Prostate gland (tissue), 2 donors: ENCODE measurements at places on chromosomes 4 and X. TPM values are rescaled to one million over a fixed set of nuclear protein-coding genes. Genes with fewer than 3 reads are reported as not detected.

DNA sequence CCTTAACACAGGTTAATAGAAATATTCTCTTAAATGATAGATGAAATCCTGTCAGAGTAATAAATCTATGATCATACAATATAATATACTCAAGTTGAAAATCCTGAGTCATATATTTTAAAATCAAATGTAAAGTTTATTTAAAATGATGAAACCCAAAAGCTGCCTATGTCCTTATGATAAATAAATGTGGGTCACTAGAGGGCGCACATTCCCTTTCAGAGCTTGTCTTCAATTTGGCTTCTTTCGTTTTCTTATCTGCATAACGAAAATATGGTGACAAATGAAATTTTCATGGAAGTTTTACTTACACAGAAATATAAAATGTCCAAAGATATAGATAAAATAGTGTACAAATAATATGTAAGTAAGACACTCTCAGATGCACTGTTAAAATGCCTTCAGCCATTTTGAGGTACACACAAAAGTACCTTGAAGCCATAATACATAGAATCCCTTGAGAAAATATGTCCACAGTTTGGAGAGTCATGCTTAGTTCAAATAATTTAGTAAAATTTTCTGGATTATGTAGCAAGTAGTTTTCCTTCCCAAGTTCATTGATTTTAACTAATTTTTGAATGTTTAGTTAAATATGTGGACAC lies 680.4 kb downstream of the DMD start:
- peak; percentile 7 for DNase-seq

DNA sequence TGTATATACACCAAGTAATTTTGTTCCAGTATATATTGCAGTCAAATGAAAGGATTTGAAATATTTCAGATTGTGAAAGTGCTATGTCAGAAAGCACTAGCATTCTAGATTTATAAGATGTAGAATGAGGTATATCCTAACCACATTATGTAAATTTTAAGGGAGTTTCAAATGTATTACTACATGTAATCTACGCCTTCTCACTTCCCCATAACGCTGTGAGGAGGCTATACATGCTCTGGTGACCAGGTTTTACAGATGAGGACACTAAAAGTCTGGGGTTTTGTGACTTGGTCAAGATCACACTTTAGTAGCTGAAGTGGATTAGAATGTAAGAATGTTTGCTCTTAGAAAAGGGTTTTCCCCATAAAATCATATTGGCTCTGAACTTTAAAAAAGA lies 8.1 kb downstream of the ENPEP start:
- DNase-seq = no peak

GRCh38 chr4:25970226-25970675 lies 56.2 kb downstream of the SMIM20 start:
- DNase-seq = no peak

GRCh38 chr4:87002682-87003043 lies 67.9 kb downstream of the AFF1 start:
- DNase-seq = no peak

DNA sequence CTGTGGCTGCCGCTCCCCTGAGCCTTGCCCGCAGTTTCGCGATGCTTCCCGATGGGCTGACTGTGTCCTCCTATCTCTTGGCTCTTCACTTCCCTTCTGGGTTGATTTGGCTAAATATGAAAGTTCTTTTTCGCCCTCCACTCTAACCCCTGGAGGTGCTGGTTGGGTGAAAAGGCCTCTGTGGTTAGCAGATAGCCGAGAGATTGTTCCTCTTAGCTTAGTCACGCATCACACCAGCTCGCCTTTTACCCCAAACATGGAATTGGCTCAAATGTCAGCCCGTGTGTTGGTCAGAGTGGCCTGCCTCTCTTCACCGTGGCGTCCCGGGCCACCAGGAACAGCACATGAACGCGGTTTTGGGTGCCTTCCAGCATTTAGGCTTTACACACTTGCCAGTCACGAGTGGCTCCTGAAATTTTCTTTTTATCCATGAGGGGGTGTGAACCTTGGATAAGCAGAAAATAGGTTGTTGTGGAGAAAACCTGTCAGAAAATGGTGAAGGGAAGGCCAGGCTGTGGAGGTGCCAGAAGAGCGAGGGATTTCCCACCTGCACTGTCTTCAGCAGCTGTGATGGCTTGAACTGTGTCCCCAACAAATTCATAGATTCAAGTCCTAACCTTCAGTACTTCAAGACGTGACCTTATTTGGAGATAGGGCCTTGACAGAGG lies 8.9 kb downstream of the CLCN4 start:
- DNase-seq = no peak

- DNase-seq = peak; percentile 62
Measured at GRCh38 chr4:169634975-169635374, 14.6 kb downstream of the CLCN3 start.

GRCh38 chr4:54539500-54540029 lies 118.2 kb upstream of the KIT start:
- DNase-seq = no peak

DNA sequence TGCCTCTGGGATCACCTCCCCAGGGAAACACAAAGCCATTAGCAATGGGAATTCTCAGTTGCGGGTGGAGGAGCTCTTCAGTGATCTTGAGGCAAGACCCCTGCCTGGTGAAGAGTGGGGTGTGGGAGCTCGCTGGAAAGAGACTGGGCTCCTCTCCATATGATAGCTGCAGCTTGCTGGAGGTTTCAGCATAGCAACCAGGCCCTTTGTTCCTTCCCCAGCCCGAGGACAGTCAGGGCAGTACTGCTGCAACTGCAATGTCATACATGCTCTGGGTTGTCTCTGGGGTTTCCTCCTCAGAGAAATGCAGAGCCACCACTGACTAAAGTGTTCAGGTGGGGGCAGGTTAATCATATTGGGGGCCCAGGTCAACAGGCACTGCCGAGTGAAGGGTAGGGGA lies 81.3 kb downstream of the ARHGAP24 start:
- DNase-seq = no peak

GRCh38 chr4:185774845-185775680 lies 36.9 kb downstream of the SORBS2 start:
- DNase-seq = no peak

DNA sequence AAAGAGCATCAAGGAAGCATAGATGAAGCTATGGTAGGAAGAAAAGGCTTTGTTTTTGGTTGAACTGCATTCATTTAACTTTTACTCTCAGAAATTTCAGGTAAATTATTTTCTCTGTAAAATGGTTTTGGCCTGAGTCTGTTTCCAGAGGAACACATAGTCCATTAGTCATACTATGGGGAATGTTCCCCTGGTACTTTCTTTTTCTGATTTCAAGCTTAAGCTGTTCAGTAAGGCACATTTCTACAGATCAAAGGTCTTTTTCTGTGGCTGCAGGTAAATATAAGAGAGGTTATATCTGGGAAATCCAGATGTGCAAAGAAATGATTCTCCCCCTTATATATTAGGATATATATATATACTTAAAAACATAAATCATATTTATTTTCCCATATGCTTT lies 1744.4 kb upstream of the ADGRL3 start:
- DNase-seq = no peak

DNA sequence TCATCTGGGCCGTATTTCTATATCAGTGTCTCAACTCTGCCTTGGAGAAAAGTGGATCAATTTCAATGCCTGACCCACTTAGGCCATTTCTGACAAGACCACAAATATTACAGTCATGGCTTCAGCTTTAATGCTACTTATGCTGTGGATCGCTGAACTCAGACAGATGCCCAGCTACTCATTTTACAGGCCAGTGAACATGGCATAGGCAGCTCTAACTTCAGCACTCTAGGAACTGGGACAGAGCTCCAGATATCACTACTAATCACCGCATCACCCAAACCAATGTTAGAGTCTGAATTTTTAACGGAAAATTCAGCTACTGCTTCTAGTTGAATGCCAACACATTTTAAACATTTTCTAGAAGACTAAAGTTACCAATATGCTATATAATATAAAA lies 809.6 kb upstream of the FRG1 start:
- DNase-seq = no peak

- DNase-seq = no peak
Measured at GRCh38 chr4:14333616-14334015, 668.7 kb upstream of the CPEB2 start.

DNA sequence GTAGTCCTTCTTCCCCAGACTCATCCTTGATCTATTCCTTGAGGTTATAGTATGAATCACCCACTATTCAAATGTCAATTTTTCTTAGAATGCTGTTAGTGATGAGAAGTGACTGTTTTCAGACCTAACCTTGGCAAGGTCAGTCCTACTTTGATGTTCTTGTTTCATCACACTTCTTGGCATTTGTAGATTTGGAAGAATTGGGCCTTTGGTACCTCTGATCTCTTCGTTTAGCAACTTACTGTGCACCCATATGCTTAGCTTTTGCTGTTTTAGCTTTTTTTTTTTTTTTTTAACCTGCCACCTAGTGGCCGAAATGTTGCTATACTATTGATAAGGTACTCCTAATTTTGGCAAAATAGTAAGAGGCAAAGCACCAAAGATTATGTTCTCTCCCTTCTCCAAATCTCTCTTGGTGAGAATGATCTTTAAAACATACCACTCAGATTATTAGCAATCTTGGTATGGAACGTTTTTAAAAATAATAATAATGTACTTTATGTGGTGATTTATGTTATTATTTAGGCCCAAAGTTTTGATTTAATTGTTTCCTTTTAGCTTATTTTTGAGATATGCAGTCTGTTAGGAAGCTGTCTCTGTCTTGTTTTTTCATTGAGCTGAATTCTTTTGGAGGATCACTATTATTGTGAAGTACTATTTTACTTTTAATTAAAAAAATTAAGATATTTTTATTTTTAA lies 16.6 kb downstream of the DCK start:
- DNase-seq = no peak

GRCh38 chrX:21700967-21701366 lies 42.8 kb upstream of the KLHL34 start:
- DNase-seq = no peak

DNA sequence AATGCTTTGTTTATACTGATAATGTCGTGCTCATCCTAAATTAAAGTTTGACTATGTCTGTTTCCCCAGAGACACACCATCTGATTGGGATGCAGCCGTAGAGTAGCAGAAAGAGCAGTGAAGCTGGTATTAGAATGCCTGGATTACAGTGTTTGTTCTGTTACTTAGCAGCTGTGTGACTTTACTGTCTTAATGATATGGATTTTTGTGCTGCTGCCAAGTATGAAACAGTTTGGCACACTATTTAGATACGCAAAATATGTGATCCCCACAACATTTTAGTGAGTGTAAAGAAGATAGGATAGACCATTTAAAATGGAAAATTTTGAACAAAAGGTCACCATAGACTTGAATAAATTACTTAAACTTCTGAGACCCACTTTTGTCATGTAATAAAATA lies 1.2 kb upstream of the CHIC1 start:
- no peak for DNase-seq

- DNase-seq = no peak
Measured at GRCh38 chr4:70660106-70660505, 6.2 kb downstream of the JCHAIN start.

DNA sequence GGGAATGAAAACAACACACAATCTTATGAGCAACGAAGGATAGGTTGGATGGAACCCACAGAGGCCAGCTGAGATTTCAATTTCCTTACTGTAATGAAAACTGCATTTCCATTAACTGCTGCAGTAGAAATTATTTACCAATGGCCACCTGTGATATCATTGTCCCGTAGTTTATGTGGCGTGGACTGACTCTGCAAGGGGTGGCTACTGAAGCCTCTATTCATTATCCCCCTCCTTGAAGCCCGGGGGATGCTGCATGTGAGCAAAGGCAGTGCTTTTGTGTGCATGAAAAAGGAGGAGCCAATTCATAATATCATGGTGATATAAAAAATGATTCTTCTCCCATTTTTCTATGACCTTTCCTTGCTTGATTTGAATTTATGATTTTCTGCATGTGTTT lies 207.8 kb downstream of the PTTG2 start:
- no peak for DNase-seq

GRCh38 chr4:48311896-48312295 lies 29.4 kb upstream of the SLAIN2 start:
- DNase-seq = no peak

DNA sequence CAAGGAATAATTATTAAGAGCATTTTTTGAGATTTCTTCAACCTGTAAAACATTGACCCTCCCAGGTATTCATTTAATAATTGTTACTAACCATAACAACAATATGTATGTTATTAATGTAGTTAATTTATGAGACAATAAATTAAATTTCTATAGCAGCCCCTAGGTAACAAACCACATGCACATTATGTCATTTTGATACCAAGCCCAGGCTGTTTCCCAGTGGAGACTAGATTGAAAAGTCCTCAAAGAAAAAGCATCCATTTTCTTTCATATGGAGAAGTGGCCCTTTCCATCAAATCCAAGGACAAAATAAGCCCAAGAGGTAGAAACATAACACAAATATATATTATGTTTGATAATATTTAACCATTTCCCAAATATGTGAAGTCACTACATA lies 104.3 kb upstream of the GK2 start:
- DNase-seq = no peak

GRCh38 chr4:11488657-11489452 lies 60.2 kb upstream of the HS3ST1 start:
- DNase-seq = no peak

GRCh38 chr4:128865132-128865531 lies 55.6 kb downstream of the JADE1 start:
- no peak for DNase-seq

Gene STEEP1
- 33.4 TPM for total RNA-seq

Gene WDFY3
- total RNA-seq = 48.1 TPM

Gene ATP7A
- 15.1 TPM for total RNA-seq

Gene SPOCK3
- total RNA-seq = 18.1 TPM

Gene NUDT11
- total RNA-seq = 114 TPM

Gene DRD5
- not detected for total RNA-seq

Gene PGAM4
- not detected for total RNA-seq

Gene NLGN4X
- 13.2 TPM for total RNA-seq

Gene SCML2
- 10.6 TPM for total RNA-seq

Gene ZFP92
- total RNA-seq = 0.23 TPM

Gene ATOH1
- not detected for total RNA-seq

Gene PPEF1
- total RNA-seq = 6.0 TPM

Gene SLC7A11
- total RNA-seq = 1.3 TPM

Gene RTL9
- total RNA-seq = 56.7 TPM

Gene RS1
- not detected for total RNA-seq

Gene USP26
- 4.5 TPM for total RNA-seq
